ENCODE measurements at places on chromosomes 1 and 21.

GRCh38 chr1:77313491-77313890, 31.7 kb downstream of the AK5 start:
- DNase-seq, result no peak

DNA sequence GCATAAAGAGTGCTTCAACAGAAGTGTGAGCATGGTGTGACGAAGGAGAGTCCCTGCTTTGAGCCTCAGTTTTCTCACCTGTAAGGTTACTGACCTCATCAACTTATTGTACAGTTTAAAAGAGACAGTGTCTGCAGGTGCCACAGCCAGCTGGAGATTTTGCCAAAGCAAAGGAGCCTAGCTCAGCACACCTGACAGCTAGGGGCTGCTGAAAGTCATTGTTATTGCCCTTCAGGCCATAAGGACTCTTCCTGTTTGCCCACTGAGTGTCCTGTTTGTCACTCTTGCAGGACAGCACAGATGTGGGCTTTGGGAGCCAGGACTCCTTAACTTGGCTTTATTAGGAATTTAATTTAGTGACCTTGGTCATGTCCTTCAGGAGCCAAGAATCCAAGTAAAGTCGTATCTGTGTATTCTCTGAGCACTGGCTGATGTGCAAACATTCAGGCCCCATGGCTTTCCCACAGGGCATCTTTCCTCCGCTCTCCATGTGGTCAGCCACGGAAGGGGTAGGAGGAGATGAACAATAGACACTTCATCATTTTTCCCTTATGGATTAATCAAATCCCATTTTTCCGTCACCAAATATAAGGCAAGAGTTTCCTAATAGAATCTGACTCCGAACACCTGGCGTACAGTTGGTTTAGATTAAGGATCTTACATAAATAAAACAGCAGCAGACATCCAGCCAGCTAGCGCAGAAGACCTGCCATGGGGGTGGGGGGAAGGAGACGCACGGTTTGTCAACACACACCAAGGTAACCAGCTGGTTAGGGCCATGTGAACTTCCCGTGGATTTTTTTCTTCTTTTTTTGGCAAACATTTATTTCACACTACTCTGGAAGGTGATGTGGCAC, 43.1 kb upstream of the KANK4 start:
- no peak for DNase-seq

- DNase-seq, result no peak
Observed at GRCh38 chr1:21290546-21290944, 282 bp upstream of the ECE1 start.

- no peak for DNase-seq
Observed at GRCh38 chr21:42202321-42202720, 16.6 kb upstream of the ABCG1 start.

- no peak for DNase-seq
Observed at GRCh38 chr1:219544163-219544846, 68.6 kb downstream of the ZC3H11B start.

GRCh38 chr1:45968941-45969666, 163.3 kb downstream of the PIK3R3 start:
- DNase-seq, result no peak

DNA sequence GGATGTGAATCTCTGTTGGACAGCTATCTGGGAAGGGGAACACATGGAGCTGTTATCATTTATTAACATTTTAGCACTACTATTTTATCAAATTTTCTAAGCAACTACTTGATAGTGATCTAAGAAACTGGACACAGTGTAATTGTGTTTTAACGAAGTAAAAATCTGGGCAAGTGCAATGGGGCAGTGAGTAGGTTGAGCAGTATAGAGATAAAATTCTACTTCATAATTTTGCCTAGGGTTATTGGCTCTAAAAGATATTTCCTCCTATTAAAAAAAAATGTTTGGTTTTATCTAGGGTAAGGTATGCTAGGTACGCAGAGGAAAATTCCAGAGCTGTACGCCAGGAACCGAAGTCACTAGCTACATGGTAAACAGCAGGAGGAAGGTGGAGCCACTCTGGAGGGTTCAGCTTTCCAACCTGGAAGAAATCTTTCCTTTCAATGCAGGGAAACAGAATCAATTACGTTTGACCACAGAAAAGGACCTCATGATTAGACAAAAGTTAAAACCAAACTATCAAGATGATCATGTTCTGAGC, 43.3 kb downstream of the BCAR3 start:
- DNase-seq, result no peak

GRCh38 chr1:72371259-72372035, 89.1 kb upstream of the NEGR1 start:
- no peak for DNase-seq

DNA sequence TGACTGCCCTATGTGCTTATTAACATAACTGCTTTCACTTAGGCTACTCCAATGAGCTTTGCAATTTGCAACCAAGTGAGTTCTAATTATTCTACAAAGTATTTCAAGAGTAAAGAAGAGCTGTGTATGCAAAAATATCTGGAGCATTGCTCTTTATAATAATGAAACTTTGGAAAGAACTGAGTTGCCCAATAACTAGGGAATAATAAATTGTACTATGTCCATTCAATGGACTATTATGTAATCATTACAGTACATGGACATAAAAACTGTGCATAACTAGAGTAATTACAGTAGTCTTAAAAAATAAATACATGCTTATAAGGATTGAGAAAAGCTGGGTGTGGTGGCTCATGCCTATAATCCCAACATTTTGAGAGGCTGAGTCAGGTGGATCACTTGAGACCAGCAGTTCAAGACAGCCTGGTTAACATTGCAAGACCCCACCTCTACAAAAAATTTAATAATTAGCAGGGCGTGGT, 70.3 kb upstream of the JAK1 start:
- no peak for DNase-seq

DNA sequence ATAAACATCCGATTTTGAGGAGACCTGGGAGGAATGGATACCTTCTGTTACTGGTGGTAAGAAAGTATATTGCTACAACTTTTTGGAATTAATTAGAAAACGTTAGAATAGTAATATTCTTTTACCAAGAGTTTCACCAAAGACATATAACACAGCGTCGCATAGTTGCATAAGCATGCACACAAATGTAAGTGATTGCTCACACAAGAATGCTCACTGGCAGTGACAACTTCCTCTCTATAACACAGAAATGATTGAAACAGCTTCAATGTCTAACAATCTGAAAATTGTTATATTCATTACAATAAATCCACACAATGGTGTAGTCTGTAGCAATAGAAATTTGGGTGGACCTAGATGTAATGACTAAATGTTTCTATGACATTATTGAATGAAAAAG, 998.6 kb downstream of the TTLL7 start:
- no peak for DNase-seq

GRCh38 chr1:156114919-156115513, 505 bp downstream of the LMNA start:
- no peak for DNase-seq

GRCh38 chr21:43794311-43794710, 4.9 kb downstream of the RRP1 start:
- no peak for DNase-seq

- no peak for DNase-seq
Observed at GRCh38 chr1:240869071-240869470, 257.1 kb upstream of the GREM2 start.

- DNase-seq, result no peak
Observed at GRCh38 chr1:234477386-234478151, 1.4 kb downstream of the TARBP1 start.

DNA sequence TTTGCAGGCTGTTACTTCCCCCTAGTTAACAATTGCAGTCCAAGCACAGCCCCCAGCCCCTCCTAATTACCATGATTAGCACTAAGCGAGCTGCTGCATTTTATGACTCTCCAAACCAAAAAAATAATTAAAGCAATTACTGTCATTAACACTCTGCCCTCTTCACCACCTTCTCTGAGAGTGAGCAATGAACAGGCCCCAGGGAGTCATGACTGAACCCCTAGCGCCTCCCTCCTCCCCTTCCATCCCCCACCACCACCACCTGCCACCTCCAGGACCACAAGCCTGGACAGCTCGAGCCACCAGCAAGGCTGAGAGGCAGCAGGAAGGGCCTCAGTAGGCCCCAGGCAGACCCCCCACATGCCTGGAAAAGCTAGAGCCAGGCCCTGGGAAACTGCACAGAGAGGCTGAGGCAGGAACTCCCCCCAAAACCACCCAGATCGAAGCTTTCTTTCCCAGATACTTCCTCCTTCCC, 35.5 kb upstream of the ZC3H12A start:
- DNase-seq, result no peak

GRCh38 chr1:165696625-165697100, 1.7 kb downstream of the ALDH9A1 start:
- no peak for DNase-seq

GRCh38 chr1:110506541-110506940, 12.4 kb downstream of the KCNA10 start:
- no peak for DNase-seq

DNA sequence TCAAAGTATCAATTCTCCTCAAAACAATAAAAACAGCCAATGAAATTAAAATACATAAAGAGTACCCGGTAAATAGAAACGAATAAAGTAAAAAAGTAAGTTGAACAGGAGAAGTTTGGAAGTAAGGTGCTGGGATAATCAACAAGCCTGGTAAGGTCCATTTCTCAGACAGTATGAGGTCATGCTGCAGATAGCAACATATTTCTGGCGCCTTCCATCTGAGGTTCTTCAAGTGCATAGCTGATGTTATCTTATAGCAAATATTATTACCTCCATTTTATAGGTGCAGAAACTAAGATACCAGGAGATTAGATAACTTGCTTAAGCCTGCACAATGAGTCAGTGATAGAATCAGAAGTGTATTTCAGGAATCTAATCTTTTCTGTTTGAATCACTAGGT, 23.7 kb upstream of the CEP350 start:
- DNase-seq, result no peak

- no peak for DNase-seq
Observed at GRCh38 chr1:205616563-205617293, 15.1 kb downstream of the ELK4 start.

GRCh38 chr1:178500936-178501554, 4.3 kb upstream of the CLEC20A start:
- DNase-seq, result no peak

- no peak for DNase-seq
Observed at GRCh38 chr1:28428012-28428411, 58.5 kb downstream of the PHACTR4 start.

DNA sequence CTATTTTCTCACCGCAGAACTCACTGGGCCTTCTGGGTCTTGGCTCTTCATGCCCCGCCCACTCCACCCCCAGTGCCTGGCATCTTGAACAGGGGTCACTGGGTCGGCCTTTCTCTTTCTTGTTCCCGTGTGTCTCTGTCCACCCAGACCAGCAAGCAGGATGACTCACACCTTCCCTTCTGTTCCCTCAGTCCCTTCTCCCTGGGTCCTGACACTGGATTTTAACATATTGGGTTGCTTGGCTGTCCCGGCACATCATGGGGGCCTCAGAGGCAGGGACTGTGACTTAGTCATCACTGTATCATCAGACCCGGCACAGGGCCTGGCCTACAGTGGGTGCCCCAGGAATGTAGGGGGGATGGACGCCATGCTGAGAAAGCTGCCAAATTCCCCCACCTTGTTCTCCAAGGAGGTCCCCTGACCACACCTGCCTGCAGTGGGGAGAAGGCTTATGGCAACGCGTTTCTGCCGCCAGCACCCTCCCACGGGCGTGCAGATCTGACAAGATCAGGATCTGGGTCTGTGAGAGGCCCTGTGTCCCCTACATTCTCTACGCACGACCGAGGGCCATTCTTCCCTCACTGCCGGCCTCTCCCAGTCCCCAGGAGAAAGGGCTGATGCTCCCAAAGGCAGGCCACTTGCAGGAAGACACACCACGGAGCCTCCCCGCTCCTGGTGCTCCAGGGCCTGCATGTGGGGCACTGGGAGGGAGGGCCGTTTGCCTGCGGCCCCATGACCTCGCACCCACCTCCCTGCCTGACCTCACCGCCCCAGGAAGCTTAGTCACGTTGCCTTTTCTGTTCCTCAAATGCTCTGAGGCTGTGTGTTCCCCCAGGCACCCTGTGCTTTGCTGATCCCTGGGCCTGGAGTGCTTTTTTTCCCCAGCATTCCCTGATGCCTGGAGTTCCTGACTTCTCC, 157.2 kb upstream of the TMEM51 start:
- DNase-seq, result no peak

GRCh38 chr1:86207323-86207722, 50.8 kb upstream of the COL24A1 start:
- no peak for DNase-seq

GRCh38 chr1:59442492-59442891, 145.6 kb downstream of the FGGY start:
- no peak for DNase-seq

GRCh38 chr1:28119556-28119955, 31.1 kb upstream of the EYA3 start:
- DNase-seq, result no peak

GRCh38 chr1:88802950-88803349, 88.4 kb downstream of the GTF2B start:
- DNase-seq, result no peak

DNA sequence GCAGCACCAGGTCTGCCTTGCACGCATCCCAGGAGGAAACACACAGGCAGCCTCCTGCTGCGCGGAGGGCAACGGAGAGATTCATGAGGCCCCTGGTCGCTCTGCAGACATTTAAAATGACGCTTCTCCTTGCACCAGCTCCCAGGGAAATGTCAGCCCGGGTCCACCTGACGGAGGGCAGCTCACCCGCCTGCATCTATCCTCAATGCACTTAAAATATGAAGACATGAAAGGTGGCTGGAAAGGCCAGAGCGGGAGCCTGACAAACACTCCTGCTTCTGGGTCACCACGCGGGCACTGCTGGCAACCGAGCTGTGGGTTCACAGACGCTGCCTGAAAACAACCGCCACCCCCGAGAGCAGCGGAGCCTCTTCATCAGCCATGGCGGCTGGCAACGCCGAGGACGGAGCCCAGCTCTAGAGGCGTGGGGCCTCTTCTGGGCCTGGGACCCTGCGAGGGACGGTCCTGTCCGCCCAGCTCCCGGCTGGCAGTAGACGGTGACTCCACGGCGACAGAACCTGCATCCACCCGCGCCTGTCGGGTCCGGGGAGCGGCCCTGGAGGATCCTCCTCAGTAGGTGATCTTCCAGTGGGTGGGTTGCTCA, 22.7 kb downstream of the POFUT2 start:
- no peak for DNase-seq

- no peak for DNase-seq
Observed at GRCh38 chr1:225253784-225254183, 174.1 kb downstream of the LBR start.
